ENCODE measurements at places on chromosomes 6 and 20.

DNA sequence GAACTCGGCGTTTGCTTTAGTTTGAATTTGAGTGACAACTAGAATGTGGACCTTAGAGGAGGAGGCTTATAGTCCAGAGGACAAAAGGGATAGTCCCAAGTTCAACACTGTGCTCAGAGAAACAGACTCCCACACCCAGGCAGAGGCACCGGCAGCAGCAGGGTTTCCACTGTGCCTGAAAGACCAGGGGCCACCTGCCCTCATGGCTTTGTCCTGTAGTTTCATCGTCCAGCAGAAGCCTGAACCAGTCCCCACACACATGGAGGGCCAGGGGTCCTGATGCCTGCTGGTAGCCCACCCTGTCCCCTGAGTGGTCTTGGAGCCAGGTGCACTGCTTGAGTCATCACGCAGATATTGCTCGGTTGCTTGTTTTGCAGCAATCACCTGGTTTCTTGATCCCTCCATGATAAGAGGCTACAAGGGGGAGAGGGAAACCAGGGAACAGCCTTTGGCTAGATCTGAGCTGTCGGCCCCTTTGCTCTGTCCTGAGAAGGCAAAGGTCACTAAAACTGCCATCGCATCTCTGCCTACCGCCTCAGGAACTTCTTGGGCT, 7.2 kb upstream of the ACSS1 start:
- no peak for DNase-seq

- DNase-seq: peak; percentile 53
Measured at GRCh38 chr6:53347250-53347920, 1.4 kb downstream of the ELOVL5 start.

DNA sequence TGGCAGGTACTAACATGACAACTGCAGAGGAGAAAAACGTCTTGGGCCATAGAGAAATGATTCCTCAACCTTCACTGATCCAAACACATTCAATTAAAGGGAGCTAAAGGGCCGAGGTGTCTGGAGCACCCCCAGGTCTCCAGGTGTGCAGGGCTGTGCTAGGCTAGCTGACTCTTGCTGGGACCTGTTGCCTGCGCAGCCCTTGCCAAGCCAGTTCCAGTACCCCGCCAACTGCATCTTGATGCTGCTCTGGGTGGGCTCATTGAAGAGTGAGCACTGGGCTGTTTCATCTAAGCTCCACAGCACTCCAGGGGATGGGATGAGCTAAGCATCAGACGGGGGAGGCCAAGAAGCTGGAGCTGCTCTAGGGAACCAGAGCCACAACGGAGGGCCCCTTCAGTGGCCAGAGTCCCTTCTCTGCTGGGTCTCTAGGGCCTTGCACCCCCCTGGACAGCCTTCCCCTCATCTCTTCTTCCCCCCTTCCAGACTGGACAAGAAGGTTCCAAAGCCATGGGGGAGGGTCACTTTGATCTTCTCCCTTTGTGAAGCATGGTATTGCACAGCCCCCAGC, 15.9 kb downstream of the LEMD2 start:
- DNase-seq: no peak

DNA sequence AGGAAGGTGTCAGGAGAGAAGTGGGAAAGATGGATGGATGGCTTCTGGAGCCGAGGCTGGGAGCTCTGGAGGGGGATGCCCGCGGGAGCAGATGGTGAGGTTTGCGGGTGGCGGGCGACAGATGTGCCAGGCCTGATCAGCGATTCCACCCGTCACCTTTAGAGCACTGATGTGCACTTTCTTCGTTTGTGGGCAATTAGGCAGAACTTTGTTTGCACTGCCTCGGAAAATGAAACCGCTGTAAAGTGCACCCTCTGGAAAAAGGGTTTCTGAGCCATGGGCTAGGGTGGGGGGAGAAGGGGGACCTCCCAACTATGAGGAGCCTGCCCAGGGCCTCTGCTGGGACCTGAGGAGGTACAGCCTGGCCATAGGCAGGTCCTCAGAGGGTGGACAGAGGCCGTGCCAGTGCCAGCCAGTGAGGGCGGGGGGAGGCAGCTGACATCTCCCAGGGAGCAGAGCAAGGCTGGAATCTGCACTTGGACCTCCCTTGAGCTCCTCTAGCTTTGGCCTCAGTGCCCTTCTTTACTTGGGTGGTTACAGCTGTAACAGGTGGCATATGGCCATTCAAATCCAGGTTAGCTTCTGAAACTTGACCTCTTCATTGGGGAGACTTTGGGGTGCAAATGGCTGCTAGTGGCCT, 58.7 kb downstream of the CD40 start:
- DNase-seq: no peak

DNA sequence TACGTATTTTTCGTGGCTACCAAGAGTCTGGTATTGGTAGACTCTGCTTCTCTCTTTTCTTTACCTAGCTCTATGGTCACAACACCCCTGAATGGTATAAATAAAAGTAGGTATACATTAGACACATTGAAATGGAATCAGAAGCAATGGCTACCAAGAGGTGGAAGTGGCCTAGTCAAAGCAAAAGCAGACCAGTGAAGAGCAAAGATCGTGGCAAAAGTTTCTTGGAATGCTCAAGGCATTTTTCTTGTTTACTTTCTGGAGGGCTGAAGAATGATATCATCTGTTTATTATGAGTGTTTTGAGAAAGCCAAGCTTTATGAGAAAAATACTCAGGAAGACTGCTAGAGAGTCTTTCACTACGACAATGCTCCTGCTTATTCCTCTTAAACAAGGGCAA, 28.6 kb upstream of the MOCS1 start:
- DNase-seq: no peak

DNA sequence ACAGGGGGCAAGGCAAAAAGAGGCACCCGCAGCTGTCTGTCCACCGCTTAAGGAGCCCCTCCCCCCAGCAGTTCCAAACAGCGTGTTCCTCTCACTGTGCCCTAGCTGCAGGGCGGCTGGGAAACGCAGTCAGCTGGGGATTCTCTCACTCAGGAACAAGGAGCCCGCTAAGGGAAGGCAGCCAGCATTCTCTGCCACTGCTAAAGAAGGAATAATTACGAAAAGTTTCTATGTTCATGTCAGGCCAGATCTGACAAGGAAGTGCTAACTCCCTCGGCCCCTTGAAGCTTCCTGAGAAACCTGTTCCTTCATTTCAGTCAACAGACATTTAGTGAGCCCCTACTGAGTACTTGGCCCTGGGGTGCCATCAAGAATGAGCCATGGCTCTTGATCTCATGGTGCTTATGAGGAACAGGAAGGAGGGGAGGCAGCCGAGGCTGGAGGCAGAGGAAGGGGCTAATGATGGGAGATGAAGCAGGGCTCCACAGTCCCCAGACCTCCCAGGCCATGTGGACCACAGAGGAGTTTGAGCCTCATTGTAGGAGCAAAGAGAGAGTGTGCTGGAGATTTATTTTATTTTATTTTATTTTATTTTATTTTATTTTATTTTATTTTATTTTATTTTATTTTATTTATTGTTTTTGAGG, 101.7 kb upstream of the PMEPA1 start:
- no peak for DNase-seq

GRCh38 chr20:11918391-11918845, 725 bp downstream of the BTBD3 start:
- peak; percentile 24 for DNase-seq

DNA sequence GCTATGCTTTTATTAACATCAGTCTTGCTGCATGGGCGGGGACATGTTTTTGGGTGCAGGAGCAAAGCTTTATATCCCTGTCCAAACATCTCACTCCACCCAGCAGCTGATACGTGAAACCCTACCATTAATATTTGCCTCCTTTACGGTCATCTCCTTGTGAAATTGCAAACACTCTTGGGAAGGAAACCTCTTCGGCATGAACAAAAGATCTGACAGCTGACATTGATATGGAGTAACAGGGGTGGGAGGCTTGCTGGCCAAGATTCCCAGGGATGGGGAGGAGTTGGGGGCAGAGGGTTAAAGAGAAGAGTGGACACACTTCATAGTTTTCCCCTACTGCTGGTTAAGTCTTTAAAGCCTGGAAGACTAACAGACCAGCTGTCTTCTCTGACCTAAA, 22.2 kb upstream of the VEGFA start:
- no peak for DNase-seq

DNA sequence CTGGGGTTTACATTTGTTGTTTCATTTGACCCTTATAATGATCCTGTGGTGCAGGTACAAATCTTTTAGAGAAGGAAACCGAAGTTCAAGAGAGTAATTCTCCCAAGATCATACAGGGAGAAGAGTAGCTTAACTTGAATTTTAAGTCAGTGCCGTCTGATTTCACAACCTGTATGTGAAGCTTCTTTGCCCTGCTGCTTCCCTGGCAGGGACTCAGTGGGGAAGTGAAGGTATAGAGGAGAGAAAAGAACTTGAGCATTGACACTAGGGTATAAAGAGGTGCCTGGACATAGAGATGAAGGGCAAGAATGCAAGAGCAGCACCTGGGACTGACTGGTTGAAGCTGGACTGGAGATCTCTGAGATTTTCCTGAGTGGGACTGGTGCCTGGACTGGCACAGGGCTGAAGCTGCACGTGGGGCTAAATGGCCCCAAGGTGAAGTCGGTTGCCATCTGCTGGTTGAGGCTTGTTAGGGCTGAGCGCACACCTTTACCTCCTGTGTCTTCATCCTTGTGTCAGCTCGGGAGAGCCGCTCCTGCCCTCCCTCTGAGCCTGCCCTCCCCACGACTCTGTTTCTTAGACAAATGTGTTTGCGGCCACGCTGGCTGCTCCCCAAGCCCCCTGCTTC, 41.8 kb downstream of the FARS2 start:
- no peak for DNase-seq

- no peak for DNase-seq
Measured at GRCh38 chr20:9253006-9253539, 184.2 kb downstream of the PLCB4 start.

DNA sequence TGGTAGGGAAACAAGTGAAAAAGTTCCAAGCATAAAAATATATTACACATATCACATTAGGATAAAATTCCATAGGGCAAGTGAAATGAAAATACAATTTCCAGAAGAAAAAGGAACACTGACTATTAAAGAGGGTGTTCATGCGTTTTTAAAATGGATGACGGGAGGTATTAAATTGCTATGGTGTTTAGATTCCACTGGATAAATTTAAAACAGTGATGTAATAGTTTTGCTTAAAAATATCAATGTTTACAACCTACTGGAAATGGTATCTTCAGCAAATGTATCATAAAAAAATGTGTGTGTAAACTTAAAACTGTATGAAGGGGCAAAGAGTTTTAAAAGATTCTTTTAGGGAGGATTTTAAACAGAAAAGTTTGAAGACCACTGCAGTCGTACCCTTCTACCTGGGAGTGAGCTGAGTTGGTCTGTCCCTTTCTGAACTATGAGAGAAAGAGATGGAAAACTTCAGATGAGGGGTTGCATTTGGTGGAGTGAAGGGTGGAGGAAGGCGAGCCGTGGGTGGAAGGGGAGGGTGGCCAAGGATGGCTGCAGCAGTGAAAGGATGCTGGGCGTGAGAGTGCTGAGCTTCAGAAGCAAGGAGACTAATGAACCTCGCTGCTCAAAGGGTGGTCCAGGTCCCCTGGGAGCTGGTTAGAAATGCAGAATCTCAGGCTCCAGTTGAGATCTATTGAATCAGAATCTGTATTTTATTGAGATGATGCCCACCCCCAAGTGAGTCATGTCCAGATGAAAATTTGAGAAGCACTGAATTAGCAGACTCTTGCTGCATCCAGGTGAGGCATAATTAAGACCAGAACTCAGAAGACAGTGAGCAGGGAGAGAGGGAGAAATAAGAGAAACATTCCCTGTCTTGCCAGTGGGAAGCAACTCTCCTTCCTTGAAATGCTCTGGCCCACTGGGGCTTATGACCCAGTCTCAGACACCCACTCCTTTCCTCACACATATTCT, 54.5 kb upstream of the MRPS10 start:
- no peak for DNase-seq

GRCh38 chr6:85865420-85866369, 223.0 kb upstream of the SYNCRIP start:
- DNase-seq: peak; percentile 79

GRCh38 chr6:88810089-88810488, 153.3 kb downstream of the RNGTT start:
- no peak for DNase-seq

DNA sequence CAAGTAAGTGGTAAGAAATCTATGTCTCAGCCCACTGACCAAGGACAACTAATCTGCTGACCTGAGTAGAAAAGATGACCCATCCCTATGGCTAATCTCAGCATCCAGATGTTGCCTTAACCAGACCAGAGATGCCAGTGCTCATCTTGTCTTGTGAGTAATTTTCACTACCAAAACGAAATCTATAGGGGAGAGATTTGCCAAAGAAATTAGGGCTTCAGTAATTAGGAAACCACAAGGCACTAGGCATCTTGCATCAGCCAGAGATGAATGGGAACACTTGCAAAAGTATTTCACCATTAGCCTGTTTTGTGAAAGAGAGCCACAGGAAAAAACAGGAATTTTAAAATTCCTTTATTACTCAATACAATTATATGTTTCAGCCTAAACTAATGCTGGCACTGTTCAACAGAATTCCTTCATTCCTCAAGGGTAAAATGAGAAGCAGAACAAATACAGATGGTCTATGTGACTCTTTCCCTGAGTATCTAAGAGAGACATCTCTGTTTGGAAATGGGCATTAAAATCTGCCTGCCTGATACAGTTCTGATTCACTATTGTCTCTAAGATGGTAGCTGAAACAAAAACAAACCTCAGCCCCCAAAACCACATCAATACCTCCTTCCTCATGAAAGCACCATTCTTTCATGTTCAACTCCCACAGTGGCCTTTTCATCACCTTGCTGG, 87.8 kb downstream of the GMDS start:
- peak; percentile 92 for DNase-seq

GRCh38 chr6:137102050-137102848, 57.5 kb upstream of the IL20RA start:
- DNase-seq: no peak

GRCh38 chr6:47447722-47448121, 29.9 kb upstream of the CD2AP start:
- DNase-seq: no peak

GRCh38 chr20:14792915-14793314, 455.5 kb upstream of the FLRT3 start:
- DNase-seq: no peak

GRCh38 chr20:43389839-43390626, 67.7 kb upstream of the SRSF6 start:
- DNase-seq: no peak

DNA sequence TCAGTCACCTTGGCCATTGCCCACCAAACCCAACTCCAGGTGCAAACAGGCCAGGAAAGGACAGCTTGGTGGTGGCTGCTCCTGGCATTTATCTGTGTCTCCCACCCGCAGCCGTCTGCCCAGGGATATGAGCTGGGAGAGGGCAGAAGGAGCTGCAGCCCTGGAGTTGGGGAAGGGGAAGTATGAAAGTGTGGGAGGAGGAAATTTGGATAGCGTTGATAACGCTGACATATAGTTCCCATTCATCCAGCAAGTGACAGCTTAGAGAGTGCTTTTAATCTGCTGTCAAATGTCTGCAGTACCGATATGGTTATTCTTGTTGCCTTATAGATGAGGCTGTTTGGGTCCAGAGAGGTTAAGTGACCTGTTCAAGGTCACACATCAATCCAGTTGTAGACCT, 741 bp downstream of the KCNK16 start:
- DNase-seq: no peak
